ENCODE measurements at places on chromosomes 1 and 21. TPM values are rescaled to one million over a fixed set of nuclear protein-coding genes. Genes with fewer than 3 reads are reported as not detected.

OPTC gene
- polyA plus RNA-seq = not detected

SYDE2 gene
- polyA plus RNA-seq = 10.1 TPM

SLC9C2 gene
- 0.36 TPM for polyA plus RNA-seq

HES5 gene
- 0.56 TPM for polyA plus RNA-seq

DDI2 gene
- 22.2 TPM for polyA plus RNA-seq

MPL gene
- 0.56 TPM for polyA plus RNA-seq

MROH9 gene
- not detected for polyA plus RNA-seq

ADAMTSL4 gene
- 12.4 TPM for polyA plus RNA-seq

LCE3D gene
- polyA plus RNA-seq = not detected

CFHR3 gene
- 0.42 TPM for polyA plus RNA-seq

LCE2C gene
- polyA plus RNA-seq = not detected

NEK2 gene
- polyA plus RNA-seq = 17.9 TPM
